RWPE1 (cell line): ENCODE measurements at places on chromosomes 2 and 18.

DNA sequence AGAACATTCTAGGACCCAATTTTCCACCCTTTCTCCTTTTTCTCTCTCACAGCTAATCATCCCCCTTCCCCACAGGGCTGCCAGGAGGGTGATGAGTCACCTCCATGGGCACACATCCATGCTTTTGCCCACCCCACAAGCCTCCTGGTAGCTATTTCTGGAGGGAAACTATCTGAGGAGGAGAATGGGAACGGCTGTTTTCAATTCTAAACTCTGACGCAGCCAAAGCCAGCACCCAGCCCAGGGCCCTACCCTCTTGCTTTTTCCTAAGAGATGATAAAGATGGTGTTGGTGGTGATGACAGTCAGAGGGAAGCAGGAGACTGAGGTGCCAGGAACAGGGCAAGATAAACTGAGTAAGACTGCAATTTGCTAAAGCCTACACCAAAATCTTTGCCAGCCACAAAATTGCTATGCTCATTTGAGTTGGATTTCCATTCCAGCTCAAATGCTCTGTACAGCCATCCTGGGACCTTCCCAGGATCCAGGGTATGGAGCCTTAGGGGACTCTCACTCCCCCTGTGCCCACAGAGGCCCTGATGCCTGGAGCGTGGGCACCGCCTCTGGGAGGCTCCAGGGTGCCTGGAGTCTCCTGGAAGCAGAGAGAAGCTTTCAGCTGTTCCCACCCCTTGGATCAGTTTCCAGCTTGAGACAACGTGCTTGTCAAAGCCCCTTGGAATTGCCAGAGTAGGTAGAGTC is 62.0 kb upstream of the FZD7 start:
- no peak for DNase-seq

DNA sequence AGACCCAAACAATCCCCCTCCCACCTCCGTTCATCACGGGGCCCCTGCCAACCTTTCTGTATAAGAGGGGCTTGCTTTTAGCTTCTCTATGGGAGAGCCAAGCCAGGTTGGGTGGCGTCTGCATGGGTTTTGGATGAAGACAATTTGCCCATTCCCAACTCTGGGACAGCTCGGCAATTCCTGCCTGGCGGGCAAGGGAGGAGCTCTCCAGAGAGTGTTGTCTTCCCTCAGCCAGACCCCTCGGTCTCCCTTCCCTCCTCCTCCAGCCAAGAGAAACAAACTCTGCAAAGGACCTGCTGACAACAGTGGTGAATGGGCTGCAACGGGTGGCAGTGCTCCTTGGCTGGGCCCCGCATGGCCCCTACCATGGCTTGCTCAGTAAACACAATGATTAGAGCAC is 267.2 kb upstream of the HDAC4 start:
- DNase-seq = no peak

- DNase-seq = no peak
Measured at GRCh38 chr18:34651586-34652369, 58.3 kb upstream of the DTNA start.

- no peak for DNase-seq
Measured at GRCh38 chr2:112216167-112216566, 38.7 kb downstream of the ZC3H8 start.

DNA sequence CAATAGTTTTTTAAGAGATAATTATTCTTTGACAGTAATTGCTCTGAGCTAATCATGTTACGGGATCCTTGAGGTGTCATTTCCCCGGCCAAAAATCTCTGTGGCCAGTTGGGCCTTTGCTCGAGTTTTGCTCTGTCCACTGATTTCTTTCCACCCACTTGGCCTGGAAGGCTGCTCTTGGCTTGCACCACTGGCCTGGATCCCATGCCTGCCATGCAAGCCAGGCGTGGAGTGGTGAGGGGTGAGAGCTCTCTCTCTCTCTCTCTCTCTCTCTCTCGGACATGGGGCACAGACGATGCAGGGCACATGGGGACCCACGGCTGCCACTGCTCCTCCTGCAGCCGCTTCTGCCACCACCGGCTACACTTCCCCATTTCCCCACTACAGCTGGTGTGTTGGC is 853.0 kb upstream of the GCFC2 start:
- no peak for DNase-seq

DNA sequence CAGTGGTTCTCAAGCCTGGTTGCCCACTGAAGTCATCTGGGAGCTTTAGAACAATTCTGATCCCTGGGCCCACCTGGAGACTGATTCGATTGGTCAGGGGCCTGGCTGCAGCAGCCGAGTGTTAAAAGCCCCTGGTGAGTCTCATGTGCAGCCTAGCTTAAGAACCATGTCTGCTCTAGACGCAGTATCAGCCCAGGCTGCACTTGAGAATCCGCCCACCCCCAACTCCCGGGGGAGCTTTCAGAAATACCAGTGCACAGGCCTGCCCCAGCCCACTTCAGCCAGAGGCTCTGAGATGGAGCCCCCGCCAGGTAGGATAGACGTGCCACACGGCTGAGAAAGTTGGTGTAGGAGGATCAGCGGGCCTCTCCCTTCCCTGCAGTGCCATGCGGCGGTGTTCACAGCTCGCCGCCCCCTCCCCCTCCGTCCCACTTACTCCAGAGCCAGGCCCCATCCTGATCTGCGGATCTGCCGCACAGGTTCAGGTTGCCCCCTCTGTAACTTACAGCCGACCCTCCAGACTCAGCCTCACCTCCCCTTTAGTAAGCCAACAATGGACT is 209.0 kb upstream of the RAB12 start:
- no peak for DNase-seq

GRCh38 chr2:62774555-62775366 is 69.2 kb downstream of the EHBP1 start:
- DNase-seq = peak; percentile 38

GRCh38 chr2:46351098-46351749 is 54.0 kb downstream of the EPAS1 start:
- no peak for DNase-seq

- no peak for DNase-seq
Measured at GRCh38 chr2:21256006-21256405, 132.2 kb downstream of the TDRD15 start.

GRCh38 chr18:49486606-49486952 is 455 bp downstream of the C18orf32 start:
- no peak for DNase-seq

DNA sequence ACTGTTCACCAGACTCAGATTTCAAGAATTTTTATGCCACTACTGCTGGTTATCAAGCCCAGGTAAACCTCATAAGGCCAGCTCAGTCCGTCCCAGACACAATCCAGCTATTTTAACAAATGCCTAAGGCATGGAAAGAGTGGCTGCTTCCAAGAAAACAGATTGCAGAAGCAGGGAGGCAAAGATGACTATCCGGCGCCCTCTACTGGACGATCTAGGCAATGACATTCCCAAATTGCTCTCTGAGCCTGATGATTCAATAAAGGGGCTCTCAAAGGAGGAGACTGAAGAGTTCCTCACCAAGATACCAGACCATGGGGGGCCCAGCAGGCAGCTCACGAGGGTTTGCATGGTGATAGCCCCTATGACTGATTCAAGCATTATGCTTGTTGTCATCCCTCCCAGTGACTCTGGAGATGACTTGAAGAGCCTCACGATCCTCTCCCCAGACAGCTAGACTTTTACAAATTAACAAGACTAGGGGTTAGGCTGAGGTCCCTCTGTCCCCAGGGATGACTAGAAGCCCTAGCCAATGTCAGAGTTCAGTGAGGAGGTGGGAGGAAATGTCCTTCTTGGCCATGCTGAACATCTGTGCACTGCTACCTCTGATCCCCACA is 25.0 kb downstream of the SERPINB8 start:
- DNase-seq = peak; percentile 39

DNA sequence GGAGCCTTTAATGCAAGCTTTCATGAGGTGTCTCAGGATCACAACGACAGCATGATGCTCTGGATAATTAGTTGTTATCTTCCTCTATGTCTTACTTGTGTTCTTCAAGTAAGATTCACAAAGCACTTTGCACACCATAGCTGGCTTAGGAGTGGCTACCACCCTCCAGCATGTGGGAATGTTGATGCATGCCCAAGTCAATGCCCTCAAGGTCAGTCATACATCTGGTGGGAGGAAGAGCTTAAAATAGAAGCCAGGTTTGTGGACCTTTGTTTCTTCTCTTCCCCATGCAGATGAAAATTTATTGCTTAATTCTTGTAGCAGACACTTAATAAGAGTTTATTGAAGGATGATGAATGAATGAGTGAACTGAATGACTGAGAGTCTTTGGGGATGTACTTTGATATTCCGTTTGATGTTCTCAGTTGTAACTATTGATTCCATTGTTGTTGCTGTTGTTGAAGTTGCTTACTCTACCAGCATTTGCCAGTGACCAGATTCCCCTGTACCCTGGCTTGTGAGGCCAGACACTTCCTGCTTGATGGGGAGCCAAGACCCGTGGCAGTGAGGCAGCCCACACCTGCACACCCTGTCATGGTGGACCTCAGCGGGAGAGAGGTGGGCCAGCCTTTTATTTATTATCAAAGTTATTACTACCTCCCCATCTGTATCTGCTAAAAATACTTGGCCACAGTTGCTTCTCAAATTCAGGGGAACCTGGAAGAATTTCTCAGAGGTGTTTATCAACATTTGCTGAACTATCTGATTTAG is 137.8 kb downstream of the LAMA3 start:
- no peak for DNase-seq

DNA sequence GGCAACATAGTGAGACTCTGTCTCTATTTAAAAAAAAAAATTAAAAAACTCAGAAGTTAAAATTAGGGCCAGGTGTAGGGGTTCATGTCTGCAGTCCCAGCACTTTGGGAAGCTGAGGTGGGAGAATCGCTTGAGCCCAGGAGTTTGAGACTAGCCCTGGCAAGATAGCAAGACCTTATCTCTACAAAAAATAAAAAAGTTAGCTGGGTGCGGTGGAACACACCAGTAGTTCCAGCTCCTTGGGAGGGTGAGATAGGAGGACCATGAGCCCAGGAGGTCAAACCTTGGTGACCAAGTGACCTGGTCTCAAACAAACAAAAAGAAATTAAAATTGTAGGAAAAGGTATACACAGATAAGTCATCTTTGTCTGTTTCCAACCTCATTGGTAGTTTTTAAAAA is 11.3 kb downstream of the TTLL4 start:
- DNase-seq = no peak

GRCh38 chr2:45759310-45759851 is 107.9 kb downstream of the PRKCE start:
- no peak for DNase-seq

- DNase-seq = no peak
Measured at GRCh38 chr18:6452194-6452593, 37.5 kb upstream of the L3MBTL4 start.

DNA sequence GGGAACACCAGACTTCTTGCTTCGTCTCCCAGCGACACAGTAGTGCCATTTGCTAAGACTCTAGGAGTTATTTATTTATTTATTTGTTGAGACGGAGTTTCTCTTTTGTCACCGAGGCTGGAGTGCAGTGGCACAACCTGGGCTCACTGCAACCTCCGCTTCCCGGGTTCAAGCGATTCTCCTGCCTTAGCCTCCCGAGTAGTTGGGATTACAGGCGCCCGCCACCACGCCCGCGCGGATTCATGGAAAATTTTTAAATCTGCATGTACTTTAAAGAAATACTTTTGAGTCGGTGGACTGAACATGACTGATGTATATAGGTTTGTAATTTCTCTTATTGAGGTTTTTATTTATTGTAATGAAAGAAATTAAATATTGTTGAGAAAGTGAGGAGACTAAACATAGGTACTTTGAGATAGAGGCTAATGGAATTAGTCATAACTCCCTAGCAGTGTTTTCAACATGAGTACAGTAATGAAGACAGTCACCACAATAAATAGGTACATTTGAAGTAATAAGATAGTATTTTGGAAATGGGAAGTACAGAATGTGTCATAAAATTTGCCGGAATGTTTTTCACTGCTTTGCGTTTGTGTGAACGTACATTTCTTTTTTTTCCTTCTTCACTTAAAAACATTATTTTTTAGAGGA is 983 bp downstream of the MTX2 start:
- peak; percentile 20 for DNase-seq

- DNase-seq = no peak
Measured at GRCh38 chr2:224039770-224040440, 819 bp upstream of the SERPINE2 start.

- peak; percentile 18 for DNase-seq
Measured at GRCh38 chr2:239002954-239003623, 155.2 kb downstream of the TWIST2 start.

DNA sequence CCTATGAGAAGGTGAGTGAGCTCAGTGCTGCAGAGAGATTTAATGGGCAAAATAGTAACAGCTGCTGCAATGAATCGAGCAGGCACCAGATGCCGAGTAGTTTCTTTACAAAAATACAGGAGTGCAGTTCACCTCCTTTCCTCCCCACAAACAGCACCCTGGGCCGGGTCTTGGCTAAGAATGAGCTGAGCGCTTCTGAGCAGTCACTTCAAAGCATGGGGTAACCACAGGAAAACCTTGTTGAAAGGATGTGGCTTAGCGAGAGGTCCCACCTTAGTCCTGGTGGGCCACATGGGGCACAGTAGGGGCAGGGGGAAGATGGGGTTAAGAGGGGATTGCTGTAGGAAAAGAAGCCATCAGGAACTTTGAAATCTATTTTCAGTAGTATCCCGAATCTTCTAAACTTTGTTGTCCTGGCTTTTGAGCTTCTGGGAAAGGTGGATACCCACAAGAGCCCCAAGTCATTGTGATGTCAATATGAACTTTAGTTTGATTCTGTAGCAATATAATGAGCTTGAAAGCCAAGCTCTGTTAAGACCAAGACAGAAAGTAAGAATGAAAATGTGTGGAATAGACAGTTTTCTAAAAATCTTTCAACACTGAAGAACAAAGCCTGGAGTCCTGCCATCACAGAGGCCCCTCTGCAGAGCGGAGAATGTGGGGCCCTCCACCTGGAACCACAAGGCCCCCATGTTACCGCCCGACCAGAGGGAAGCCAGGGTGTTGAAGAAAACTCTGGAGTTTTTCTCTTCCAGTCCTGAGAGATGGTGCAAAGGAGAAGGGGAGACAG is 101.0 kb upstream of the ZNF236 start:
- no peak for DNase-seq

DNA sequence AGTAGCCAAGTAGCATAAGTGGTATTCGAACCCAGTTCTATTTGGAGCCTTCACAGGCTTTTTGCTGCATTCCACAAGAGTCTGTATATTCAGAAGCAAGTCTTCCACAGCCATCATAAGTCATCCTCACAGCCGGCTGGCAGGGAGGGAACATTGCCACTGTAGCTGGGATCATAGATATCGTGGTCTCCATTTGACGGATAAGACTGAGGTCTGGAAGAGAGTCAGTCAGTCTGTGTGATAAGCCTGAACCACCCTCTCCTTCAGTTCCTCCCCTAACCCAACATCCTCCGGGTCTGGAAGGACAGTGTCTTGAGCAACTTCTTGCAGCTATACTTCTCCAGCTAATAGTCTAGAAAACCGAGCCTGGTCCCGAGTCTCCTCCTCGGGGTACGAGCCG is 17.0 kb upstream of the C1QL2 start:
- no peak for DNase-seq

- no peak for DNase-seq
Measured at GRCh38 chr2:72524071-72524470, 301.8 kb downstream of the EXOC6B start.

- no peak for DNase-seq
Measured at GRCh38 chr2:20990442-20991430, 53.1 kb downstream of the APOB start.

DNA sequence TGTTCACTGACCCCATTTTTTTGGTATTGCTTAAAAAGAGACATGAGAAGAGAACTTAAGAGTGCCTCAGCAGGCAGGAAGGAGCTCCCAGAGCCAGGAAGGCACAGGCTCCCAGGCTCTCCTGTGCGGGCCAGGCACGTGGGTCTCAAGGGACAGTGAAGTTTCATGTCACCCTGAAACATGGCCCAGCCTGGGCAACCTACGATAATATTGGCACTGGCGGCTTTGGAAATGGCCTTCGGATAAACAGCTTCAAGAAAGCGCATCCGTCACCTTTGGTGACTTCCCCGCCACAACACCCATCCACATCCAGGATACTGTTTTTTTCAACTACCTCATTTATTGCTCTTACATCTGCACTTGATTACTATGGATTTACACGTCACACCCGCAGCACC is 30.5 kb downstream of the PXDN start:
- DNase-seq = no peak
